ENCODE measurements at places on chromosomes 2 and 18.

DNA sequence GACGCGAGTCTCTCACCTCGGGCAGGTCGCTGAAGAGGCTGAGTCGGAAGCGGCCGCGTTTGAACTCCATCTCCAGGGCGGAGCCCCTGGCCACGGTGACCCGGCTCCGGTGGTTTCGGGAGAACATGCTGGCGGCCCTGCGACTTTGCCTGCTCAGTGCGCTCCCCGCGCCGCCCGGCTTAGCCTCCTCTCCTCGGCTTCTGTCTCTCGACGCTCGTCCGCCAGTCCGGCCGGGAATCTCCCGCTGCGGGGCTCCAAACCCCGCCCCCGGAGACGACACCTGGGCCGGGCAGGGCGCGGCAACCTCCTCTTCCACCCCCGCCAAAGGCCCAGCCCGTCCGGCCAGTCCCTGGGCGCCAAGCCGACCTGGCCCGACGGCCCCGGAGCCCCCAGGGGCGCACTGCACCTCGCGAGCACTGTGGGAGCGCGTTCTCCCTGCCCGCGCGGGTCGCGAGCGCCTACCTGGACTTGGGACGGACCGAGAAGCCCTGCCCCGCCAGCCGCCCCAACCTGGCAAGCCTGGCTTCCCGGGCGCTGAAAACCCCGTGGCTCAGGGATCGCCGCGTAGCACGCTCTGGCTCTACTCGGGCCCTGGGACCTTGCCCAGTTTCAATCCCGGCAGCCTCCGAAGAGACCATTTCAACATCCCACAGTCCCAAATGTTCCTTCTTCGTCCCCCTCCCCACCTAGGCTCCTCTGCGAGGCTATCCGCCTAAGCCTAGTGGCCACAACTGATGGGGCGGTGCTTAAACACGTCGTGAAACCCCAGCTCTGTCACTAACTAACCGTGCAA, at the start of gene RTKN:
RTKN (minus strand) TSS at position 248 of the 793 bp plus-strand sequence; CDS start at position 127, 121 bp downstream.
- DNase-seq: no peak

- no peak for DNase-seq
These were observed 73.1 kb upstream of the TNP1 start for GRCh38 chr2:216932863-216933548.

DNA sequence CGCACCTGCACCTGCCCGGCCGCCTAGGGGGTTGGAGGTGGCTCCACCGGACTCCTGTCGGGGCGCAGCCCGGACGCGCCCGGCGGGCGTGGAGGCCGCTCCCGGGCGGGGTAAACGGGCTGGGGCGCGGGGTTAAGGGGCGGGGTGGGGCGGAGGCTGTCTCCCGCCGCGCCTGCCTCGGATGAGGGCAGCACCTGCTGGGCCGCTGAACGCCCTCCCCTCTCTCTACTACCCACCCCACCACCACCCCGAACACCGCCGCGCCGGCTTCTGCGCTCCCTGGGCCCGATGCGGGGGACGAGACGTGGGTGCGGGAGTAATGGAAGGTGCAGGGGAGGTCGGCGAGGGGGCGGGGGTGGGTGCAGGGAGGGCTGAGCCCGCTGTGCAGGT, 224.8 kb upstream of the ID2 start:
- DNase-seq: no peak

DNA sequence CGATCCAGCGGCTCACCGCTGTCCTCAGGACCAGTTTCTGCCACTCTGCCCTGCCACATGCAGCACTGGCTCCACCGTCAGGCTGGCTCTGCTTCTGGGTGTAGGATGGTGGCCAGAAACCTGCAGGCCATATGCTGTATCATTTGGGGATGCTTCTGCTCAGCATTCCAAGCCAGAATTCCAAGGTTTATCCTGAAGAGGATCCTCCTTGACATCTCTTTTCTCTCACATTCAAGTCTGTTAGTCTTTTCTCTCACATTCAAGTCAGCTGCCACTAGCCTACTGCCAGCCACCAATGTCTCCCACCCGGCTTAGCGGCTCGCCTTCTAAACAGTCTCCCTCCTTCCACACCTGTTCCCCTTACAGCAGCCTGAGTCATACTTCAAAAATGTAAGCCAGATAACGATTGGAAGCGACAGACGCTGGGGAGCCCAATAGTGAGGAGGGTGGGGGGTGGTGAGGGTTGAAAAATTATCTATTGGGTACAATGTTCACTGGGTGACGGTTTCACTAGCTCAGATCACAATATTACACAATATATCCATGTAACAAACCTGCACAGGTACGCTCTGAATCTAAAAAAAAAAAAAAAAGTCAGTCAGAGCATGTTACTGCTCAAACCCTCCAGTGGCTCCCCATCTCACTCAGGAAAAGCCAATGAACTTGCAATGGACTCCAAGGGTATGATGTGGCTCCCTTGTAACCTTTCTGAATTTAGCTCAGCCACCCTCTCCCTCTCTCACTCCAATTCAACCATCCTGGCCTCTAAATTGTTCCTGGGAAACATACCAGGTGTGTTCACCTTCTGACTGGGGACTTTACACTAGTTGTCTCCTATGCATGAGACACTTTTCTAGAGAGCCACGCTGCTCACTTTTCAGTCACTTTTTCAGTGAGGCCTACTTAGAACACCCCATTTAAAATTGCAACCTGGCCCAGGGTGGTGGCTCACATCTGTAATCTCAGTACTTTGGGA, 38.8 kb upstream of the SP3 start:
- DNase-seq: no peak

GRCh38 chr2:228793116-228793515, 478.0 kb downstream of the PID1 start:
- DNase-seq: no peak

- no peak for DNase-seq
These were observed 26.7 kb upstream of the ALPP start for GRCh38 chr2:232351686-232352510.
